ENCODE measurements at places on chromosomes 5 and 9.

- H3K27me3 ChIP-seq = no peaks in the 10 kb centered on the region
- no peaks in the 10 kb centered on the region for H3K4me1 ChIP-seq
- no peak overlapping the region for H3K27ac ChIP-seq
- DNase-seq = no peak
- H3K4me3 ChIP-seq = no peak overlapping the region
These were observed 8.3 kb upstream of the PTBP3 start for GRCh38 chr9:112341730-112342129.

- DNase-seq = no peak
- H3K4me1 ChIP-seq = no peaks in the 10 kb centered on the region
- no peak overlapping the region for H3K27ac ChIP-seq
- no peaks in the 10 kb centered on the region for H3K36me3 ChIP-seq
- no peaks in the 10 kb centered on the region for H3K27me3 ChIP-seq
These were observed 266.6 kb upstream of the DAP start for GRCh38 chr5:11027660-11028059.

DNA sequence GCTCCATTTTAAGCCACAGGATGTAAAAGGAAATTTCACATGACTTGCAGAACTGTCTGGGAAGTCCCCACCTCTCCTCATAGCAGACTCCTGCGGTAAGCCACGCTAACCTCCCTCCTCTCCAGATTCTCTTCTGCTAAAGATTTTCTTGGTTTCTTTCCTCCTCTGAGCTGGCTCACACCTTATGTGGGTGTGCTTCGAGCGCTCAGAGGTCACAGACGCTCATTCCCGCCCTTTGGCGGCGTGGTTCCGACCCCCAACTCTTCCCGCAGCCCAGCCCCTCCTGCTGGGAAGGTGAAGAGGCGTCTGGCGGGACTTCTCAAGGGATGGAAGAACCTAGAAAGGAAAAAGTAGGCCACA, 32.9 kb upstream of the CDK20 start:
- no peaks in the 10 kb centered on the region for H3K36me3 ChIP-seq
- no peaks in the 10 kb centered on the region for H3K4me1 ChIP-seq
- DNase-seq = no peak
- H3K27ac ChIP-seq = no peak overlapping the region
- H3K4me3 ChIP-seq = no peak overlapping the region

DNA sequence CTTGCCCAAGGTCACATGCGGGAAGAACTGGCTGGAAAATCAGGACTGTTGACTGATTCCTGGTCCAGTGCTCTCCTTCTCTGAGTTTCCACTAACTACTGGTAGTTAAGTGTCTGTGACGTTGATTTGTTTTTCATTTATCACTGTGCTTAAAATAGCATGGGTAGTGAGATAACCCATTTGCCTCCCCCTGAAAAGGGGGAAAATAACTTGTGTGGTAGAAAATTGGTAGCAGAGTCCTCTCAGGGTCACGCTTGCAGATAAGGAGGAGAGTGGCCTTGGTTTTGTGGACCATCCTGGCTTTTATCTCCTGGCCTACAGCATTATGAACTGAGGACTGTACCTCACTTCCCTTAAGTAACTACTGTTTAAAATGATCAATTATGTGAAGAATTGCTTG, 10.9 kb downstream of the FUBP3 start:
- H3K4me3 ChIP-seq = no peak overlapping the region
- H3K27ac ChIP-seq = no peak overlapping the region
- no peaks in the 10 kb centered on the region for H3K27me3 ChIP-seq

DNA sequence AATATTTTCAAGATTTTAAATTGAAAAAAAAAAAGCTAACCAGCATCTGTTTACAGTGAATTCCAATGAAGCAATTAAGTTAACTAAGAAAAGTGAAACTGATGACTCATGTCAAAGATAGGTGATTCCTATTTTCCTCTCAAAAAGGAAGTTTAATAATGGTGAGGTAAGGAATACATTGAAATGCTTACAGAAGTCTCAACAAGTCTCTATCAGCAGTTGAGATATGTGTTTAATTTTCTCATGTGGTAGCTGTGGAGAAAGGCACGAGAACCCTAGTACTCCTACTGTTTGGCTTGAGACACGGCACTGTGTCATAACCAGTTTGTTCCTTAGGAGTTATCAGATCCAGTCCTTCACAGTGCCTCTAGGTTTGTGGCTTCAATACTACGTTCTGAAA, 114.5 kb downstream of the SLC25A46 start:
- H3K36me3 ChIP-seq = no peaks in the 10 kb centered on the region
- H3K27ac ChIP-seq = no peak overlapping the region
- H3K4me1 ChIP-seq = no peaks in the 10 kb centered on the region
- H3K4me3 ChIP-seq = no peak overlapping the region
- no peaks in the 10 kb centered on the region for H3K27me3 ChIP-seq

DNA sequence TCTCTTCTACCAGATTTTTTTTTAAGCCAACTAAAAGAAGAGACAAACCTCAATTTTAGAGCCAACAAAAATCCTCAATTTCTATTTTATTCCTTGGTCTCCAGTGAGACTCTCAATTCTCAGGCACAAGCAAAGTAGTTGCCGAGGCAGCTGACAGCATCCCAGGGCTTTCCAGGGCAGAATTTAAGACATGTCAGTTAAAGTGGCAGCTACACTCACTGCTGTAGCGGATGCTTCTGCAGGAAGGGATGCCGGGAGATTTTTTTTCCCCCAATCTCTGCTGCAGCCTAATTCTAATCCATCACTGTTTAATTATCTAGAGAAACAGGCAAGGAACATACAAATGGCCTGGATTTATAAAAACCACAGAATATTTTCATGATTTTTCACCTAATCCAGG, 57.0 kb downstream of the TTC39B start:
- no peaks in the 10 kb centered on the region for H3K4me1 ChIP-seq
- no peak for DNase-seq
- H3K4me3 ChIP-seq = no peak overlapping the region
- no peaks in the 10 kb centered on the region for H3K27me3 ChIP-seq

DNA sequence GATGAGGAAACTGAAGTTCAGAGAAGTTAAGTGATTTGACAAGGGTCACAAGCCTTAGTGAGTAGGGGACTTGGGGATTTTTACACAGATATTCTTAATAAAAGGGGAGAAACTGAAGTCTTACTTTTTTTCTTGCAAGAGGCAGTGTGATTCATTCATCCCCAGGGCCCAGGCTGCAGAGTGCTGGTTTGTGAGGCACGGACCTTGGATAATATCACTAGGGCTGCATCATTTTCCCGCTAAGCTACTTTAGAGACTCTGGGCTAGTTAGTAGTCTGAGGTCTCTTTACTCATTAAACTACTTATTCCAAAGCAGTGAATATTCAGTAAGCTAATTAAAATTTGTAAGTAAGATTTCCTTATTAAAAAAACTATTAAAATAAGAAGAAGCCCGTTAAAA, 195.0 kb downstream of the PBX3 start:
- H3K4me3 ChIP-seq = no peak overlapping the region
- peaks cover 71% of the 10 kb centered on the region for H3K27me3 ChIP-seq
- H3K4me1 ChIP-seq = no peaks in the 10 kb centered on the region
- no peak for DNase-seq
- no peaks in the 10 kb centered on the region for H3K36me3 ChIP-seq

GRCh38 chr5:158378931-158379330, 520.0 kb upstream of the CLINT1 start:
- H3K36me3 ChIP-seq = no peaks in the 10 kb centered on the region
- H3K4me1 ChIP-seq = no peaks in the 10 kb centered on the region
- no peaks in the 10 kb centered on the region for H3K27me3 ChIP-seq
- no peak overlapping the region for H3K27ac ChIP-seq
- DNase-seq = no peak
- no peak overlapping the region for H3K4me3 ChIP-seq

- H3K4me3 ChIP-seq = no peak overlapping the region
- DNase-seq = no peak
- peaks cover 22% of the 10 kb centered on the region for H3K4me1 ChIP-seq
- no peaks in the 10 kb centered on the region for H3K36me3 ChIP-seq
- no peaks in the 10 kb centered on the region for H3K27me3 ChIP-seq
These were observed 159.4 kb downstream of the ARHGAP26 start for GRCh38 chr5:142929587-142929986.

DNA sequence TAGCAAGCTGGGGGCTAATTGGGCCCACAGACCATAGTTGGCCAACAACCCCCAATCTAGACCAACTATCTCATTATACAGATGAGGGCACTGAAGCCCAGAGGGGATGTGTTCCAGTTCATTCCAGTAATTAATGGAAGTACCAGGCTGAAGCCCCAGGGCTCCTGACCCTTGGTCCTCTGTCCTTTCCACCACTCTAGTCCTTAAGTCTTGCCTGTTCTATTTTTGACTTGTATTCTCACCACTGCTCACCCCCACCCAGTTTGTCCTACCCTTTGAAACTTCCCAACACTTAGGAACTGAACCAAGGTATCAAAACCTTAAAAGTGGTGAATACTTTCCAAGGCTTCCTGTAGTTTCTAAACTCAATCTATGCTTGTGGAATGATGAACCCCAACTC, 407.4 kb downstream of the ENC1 start:
- H3K36me3 ChIP-seq = no peaks in the 10 kb centered on the region
- no peak overlapping the region for H3K4me3 ChIP-seq
- H3K27me3 ChIP-seq = peaks cover under 1% of the 10 kb centered on the region
- H3K4me1 ChIP-seq = no peaks in the 10 kb centered on the region

- no peak overlapping the region for H3K27ac ChIP-seq
- no peaks in the 10 kb centered on the region for H3K36me3 ChIP-seq
- H3K4me1 ChIP-seq = no peaks in the 10 kb centered on the region
- peaks cover 8% of the 10 kb centered on the region for H3K27me3 ChIP-seq
These were observed 115.7 kb downstream of the WNK2 start for GRCh38 chr9:93299418-93300174.

DNA sequence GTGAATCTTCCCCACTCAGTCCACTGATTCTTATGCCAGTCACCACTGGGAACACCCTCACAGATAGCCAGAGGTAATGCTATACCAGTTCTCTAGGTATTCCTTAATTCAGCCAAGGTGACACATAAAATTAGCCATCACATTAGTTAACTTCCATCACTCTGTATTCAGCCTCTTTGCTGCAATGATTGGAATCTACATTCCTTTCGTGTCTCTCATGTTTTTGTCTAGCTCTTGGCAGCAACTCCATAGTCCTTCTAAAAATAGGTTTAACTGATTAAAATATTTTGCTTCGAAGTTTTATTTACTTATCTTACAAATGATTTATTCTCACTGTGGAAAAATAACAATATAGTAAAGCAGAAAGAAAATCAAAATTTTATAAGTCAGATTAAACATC, 19.6 kb upstream of the RNF20 start:
- H3K4me3 ChIP-seq = no peak overlapping the region
- no peak overlapping the region for H3K27ac ChIP-seq
- peaks cover 26% of the 10 kb centered on the region for H3K27me3 ChIP-seq
- no peaks in the 10 kb centered on the region for H3K4me1 ChIP-seq

- no peak overlapping the region for H3K27ac ChIP-seq
- H3K4me1 ChIP-seq = peaks cover 10% of the 10 kb centered on the region
- H3K27me3 ChIP-seq = no peaks in the 10 kb centered on the region
These were observed 51.7 kb upstream of the TUT7 start for GRCh38 chr9:86405926-86406325.

DNA sequence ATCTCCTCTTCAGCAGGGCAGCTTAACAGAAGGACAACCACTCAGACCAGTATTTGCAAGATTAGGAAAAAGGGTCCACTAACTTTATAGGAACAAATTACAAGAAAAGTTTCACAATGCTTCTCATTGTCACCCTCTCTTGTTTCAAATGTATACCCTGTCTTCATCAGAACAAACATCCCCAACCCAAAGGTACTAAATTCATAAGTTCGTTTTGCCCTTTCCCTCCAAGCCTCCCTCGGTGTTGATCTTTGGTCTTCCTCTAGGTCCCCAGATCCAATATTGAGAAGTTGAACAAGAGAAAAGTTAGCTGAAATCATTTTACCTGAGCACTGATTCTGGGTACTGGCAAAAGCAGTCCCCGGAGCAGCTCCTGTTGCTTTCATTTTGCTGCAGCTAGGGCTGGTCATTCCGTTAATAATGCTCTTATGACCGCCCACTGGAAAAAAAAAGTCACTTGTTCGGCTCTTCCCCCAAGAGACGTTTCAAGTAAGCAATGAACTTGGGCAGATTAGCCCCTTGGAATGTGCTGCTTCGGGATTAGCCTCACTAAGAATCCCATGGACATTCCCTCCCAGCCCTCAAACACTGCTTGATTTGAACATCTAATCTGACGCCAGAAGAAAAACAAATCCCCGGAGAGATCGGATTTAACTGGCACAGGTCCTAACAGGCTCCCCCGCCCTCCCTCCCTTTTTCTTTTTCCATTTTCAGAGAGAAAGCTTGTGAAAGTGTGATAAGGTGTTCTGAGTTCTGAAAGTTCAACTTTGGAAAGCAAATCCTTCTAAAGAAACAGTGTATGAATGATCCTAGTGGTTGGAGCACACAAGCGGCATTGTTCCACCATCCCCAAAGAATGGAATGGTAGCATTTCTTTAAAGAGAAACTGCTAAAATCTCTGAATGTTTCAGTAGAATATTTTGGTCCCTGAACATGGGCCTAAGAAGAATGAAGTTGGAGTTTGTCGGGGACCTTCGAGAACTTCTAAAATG, 252.5 kb downstream of the TRPM3 start:
- no peaks in the 10 kb centered on the region for H3K27me3 ChIP-seq
- no peak overlapping the region for H3K4me3 ChIP-seq
- H3K36me3 ChIP-seq = no peaks in the 10 kb centered on the region
- no peak overlapping the region for H3K27ac ChIP-seq

- H3K4me3 ChIP-seq = no peak overlapping the region
- H3K27me3 ChIP-seq = no peaks in the 10 kb centered on the region
- H3K27ac ChIP-seq = no peak overlapping the region
- H3K4me1 ChIP-seq = no peaks in the 10 kb centered on the region
- DNase-seq = no peak
- H3K36me3 ChIP-seq = no peaks in the 10 kb centered on the region
These were observed 31.5 kb downstream of the JADE2 start for GRCh38 chr5:134556994-134557393.

GRCh38 chr5:180786531-180787398, 15.8 kb downstream of the MGAT1 start:
- no peaks in the 10 kb centered on the region for H3K27me3 ChIP-seq
- H3K4me1 ChIP-seq = no peaks in the 10 kb centered on the region
- H3K4me3 ChIP-seq = no peak overlapping the region
- DNase-seq = no peak

DNA sequence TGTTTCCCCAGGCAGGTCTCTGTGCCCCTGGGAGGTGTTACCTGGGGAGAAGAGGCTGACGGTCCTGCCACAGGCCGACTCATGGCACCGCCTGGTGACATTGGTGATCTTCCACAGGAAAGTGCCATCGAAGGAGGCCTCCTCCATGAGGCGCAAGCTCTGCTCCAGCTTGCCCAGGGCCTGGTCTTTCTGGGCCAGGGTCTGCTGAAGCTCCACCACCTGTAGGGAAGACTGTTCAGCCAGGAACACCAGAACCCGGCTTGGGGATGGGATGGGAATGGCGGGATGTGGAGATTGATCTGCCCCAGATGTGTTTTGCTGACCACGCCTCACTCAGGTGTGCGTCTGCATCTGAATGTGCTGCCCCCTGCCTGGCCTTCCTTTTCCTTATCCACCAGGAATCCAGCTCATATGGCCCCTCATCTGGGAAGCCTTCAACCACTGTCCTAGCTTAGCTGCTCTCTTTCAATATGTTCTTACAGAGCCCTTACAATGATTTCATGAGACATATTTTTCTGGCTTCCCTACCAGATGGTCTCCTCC, 15.2 kb downstream of the TRAF1 start:
- no peak for DNase-seq
- H3K4me3 ChIP-seq = no peak overlapping the region
- H3K4me1 ChIP-seq = peaks cover 5% of the 10 kb centered on the region
- H3K27me3 ChIP-seq = no peaks in the 10 kb centered on the region
- no peak overlapping the region for H3K27ac ChIP-seq

GRCh38 chr5:132576123-132576522, 19.3 kb downstream of the RAD50 start:
- H3K4me1 ChIP-seq = no peaks in the 10 kb centered on the region
- DNase-seq = no peak
- H3K36me3 ChIP-seq = peaks cover 19% of the 10 kb centered on the region
- no peaks in the 10 kb centered on the region for H3K27me3 ChIP-seq

- peaks cover 18% of the 10 kb centered on the region for H3K4me1 ChIP-seq
- DNase-seq = no peak
- no peaks in the 10 kb centered on the region for H3K27me3 ChIP-seq
These were observed 16.2 kb downstream of the QSOX2 start for GRCh38 chr9:136229096-136230065.
